Muscle of arm (tissue), 14 donors: ENCODE measurements at places on chromosomes 7 and 10. TPM values are rescaled to one million over a fixed set of nuclear protein-coding genes. Genes with fewer than 3 reads are reported as not detected.

The TLL2 gene
- 2.6 TPM for polyA plus RNA-seq

- no peak for DNase-seq
Observed at GRCh38 chr10:5344746-5345145, 20.0 kb upstream of the UCN3 start.

DNA sequence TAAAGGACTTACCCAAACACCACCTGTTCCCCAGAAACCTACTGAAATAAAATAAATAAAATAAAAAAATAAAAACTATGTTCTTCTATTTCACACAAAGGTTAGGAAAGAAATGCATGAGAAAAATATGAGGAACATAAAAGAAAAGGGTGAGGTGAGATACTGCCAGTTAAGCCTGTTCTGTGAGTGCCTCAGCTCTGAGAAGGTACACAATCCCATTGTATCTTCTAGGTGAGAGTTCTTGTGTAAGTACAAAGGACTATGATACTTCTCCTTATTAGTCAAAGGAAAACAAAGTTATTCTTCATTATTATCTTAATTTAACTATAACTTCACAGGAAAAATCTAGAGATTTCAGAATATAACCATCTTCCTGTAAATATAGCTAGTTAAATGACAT, 86.0 kb downstream of the ATE1 start:
- no peak for DNase-seq

The CPSF4 gene
- polyA plus RNA-seq: 33.8 TPM

DNA sequence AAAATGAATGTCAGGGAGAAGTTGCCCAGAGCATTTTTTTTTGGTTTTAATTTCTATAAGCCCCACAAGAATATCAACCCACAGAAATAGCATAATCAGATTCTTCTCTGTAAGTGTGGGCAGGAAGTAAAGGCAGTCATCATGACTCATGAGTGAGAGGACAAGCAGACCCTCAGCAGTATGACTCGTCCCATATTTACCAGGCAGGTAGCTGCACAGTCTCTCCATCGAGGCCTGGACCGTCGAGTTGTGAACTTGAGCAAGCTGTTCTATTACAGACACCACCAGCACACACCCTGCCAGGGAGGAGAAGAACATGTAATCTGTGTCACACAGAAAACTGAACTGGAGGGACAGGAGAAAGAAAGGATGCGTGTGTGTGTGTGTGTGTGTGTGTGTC, 37.8 kb downstream of the AOAH start:
- no peak for DNase-seq

GRCh38 chr10:129641351-129641750, 174.3 kb downstream of the MGMT start:
- no peak for DNase-seq

DNA sequence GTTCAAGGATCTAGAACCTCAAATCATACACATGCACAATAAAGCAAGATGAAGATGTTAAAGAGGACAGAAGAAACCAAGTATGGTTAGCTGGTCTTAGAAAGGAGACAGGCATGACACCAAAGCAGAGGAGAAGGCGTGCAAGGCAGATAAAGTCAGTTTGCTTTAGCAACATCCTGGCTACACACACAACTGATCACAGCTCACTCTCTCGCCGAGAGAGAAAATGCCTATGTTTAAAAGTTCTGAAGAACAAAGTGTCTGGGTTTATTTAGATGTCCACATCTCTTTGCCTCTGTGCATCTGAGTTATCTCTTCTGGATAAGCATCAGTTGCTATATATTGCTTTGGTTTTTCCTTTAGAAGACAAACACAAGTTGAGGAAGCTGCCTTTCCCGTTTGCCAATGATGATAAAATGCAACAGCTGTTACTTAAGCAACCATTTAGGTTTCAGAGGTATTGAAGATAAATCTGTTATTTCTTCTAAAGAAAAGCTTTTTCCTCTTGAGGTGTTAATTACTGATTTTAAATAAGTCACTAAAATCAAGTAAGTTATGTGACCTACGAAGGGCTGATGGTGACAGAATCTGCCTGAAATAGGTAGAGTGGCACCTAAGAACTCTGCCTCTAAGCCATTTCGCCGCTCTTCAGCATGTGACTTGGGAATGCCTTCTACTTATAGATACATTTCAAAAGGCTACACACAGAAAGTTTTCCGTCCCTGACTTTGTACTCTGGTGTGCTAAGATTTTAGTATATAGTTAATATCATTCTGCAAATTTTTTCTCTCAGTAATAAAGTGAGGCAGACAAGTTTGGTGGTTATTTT, 146.2 kb upstream of the ASAH2 start:
- no peak for DNase-seq

- no peak for DNase-seq
Observed at GRCh38 chr10:31207636-31208035, 111.4 kb upstream of the ZEB1 start.
